Renal cortex interstitium (tissue), 15 donors: ENCODE measurements at places on chromosomes 5 and 9.
A peak's percentile ranks its signal among the peaks of the same experiment; 100 is the strongest.

DNA sequence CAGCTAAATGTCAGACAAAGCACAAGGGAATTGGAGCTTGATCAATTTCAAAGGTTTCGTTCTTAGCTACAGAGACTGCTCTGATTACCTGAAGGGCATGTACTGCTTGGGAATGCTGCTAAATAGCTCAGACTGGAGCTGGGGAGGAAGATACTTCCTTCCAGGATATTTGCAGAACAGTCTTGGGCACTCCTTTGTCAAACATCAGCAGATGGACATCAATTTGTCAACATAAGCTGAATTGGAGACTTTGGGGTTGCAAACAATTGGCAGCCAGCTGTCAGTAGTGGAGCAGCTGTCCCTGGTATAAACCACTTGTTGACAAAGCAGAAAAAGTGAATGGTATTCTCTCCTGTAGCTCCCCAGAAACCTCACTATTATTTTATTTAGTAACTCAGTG lies 182.0 kb downstream of the CCDC192 start:
- DNase-seq: no peak

DNA sequence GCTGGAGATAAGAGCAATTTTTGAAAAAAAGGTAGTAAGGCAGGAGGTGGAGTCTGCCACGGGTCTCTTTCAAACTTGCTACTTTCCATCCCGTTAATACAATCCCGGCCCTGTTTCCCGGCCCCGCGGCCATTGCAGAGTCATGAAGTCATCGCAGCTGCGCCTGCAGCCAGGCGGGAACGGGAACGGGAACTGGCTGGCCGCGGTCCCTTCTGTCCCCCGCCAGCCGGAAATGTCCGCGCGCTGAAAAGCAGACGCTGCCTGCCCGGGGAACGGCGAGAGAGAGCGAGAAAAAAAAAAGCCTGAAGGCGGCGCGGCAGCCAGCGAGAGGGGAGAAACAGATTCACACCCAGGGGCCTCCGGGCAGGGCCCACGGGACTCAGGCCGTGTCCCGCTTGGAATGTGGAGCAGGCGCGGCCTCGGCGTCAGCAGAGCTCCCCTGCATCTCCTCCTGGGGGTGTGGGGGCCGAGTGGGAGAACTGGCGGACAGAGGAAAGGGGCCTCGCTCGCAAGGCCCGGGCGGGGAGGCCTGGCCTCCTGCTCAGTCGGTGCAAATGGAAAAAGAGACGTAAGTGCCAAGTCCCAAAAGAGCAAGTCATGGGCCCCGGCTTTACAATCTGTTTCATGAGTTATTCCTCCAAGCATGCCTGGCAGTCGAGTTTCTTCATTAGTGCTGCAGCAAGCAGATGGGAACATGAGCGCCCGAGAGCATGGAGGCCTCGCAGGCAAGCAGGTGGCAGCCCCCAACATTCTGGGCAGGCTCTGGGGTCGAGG lies 201.2 kb upstream of the GAS1 start:
- DNase-seq: peak; percentile 77

GRCh38 chr9:87531370-87532295 lies 34.0 kb downstream of the DAPK1 start:
- no peak for DNase-seq

DNA sequence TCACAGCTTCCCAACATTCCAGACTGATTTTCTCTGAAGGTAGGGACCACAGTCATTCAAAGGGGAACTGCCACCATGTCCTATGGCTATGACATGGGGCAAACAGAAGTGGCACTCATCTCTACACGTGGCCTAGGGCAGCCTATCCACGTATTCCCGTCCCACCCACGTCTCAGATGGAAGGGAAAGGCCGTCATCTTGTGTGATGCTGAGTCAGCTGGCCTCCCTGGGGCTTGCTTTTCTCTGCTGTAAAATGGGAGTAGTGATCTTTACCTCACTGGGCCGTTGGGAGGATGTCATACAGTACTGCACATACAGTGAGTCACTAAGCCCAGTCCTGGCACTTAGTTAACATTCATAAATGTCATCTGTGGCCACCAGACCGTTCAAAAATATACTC lies 72.3 kb downstream of the RAPGEF1 start:
- DNase-seq: no peak

GRCh38 chr5:81778642-81779041 lies 27.7 kb upstream of the SSBP2 start:
- peak; percentile 51 for DNase-seq

DNA sequence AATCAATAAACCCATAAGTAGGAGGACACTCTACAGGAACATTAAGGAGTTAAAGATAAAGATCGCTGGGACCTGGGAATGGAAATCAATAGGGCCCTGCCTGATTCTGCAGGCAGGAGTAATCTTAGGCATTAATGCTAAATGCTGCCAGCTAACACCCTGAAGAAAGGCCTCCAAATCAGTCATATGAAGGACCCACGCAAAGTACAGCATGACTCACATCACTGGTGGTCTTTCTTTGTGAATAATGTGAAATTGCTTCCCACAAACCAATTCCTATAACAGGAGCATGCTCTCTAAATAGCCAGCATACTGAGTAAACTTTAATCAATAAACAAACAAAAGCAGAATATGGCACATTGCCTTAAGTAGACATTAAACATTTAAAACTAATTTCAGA lies 172.3 kb downstream of the SEMA5A start:
- DNase-seq: no peak

DNA sequence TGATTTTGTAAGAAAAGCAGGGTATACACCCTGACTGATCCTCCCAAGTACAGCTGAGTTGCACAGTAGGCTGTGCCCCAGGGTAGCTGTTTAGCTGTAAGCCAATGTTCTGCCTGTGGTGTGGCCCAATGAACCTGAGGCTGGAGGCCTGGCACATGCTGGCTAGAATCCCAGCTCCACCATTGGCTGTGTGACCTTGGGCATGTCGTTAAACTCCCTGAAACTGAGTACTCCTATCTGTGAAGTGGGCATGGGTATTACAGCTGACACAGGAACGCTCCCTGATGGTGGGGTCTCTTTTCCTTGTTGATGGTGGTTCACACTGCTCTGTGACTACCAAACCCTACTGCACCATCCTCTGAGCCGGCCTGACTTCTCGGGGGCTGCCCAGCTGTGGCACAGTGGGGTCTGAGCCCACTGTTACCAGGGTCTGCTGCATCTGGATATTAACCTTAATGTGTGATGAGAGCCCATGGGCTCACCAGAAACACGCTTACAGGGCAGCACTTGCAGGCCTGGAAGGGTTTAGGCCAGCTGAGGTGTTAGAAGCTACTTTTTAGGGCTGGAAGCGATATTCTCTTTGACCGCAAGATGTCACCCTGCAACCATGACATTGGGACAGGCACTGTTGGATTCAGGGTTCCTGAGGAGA lies 7.0 kb upstream of the GADD45G start:
- no peak for DNase-seq

- DNase-seq: no peak
Observed at GRCh38 chr5:148014276-148014675, 49.5 kb upstream of the SPINK5 start.

DNA sequence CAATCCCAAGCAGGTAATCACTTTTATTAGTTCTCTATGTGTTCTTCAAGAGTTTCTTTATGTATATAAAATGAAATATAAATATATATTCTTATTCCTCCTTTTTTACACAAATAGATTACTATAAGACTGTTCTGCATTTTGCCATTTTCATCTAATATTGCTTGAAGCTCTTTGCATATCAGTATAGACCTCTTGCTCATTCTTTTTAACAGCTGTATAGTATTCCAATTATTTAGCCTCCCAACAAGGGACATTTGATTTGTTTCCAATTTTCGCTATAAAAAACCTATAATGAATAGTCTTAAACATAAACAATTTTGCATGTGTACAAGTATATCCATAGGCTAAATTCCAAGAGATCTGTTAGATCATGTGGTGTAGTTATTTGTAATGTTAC lies 25.2 kb downstream of the CETN3 start:
- DNase-seq: no peak

GRCh38 chr9:111610149-111610548 lies 10.7 kb upstream of the PTGR1 start:
- no peak for DNase-seq

DNA sequence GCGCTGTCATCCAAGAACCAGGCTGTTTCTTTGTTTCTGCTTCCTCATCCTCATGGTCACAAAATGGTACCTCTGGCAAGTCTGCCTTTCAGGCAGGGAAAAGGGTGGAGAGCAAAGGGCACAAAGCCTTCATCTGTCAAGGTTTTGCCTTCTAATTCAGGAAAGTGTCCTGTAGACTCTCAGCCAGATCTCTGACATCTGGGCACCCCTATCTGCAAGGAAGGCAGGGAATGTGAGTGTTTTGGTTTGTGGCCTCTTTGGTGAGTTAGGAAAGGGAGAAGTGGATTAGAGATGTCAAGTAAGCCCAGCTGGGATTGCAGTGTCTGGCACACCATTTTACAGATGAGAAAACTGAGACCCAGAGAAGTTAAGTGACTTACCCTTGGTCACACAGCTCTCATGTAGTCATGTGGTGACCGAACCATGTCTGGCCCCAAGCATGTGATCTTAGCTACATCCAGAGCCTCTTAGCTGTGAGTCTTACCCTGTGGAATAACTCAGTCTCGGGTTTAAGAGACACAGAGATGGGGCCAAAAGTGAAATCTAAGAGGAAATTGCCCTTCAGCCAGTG lies 115.6 kb upstream of the SAP30L start:
- no peak for DNase-seq

- no peak for DNase-seq
Observed at GRCh38 chr9:98185021-98185567, 7.3 kb downstream of the CORO2A start.

- DNase-seq: no peak
Observed at GRCh38 chr5:138305797-138306196, 25.8 kb downstream of the CDC25C start.

DNA sequence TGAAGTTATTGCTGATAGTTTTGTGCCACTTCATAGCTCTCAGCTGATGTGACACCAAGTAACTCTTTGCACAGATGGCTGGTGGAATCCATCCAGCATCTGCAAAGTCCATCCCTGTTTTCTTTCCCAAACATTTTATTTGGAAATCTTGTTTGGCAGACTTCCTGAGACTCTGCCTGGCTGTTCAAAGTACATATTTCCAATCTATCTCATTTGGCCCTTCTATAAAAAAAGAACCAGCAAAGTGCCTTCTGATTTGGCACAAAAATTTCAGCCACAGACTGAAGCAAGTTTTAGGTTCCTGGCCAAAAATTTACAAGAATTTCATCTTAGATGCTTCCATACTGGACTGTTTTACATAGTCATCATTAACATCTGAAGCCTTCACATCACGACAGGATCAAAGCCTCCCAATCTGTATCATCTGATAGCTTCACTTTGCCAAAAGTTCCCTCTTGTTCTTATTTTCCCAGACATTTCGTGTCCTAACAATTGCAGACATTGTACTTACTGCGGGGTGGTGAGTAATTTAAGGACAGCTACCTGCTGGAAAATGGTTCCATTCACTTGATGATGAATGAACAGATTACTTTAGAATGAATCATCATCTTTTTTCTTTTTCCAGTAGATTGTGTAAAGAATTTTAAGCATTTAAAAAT lies 377.3 kb downstream of the KIAA0825 start:
- no peak for DNase-seq

DNA sequence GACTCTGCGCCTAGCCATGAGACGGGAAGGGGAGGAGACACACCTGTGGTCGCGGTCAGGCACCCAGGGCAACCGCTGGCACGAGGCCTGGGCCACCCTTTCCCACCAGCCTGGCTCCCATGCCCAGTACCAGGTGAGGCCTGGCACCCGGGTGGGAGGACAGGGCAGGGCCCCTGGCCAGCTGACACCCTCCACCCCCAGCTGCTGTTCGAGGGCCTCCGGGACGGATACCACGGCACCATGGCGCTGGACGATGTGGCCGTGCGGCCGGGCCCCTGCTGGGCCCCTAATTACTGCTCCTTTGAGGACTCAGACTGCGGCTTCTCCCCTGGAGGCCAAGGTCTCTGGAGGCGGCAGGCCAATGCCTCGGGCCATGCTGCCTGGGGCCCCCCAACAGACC lies 5.0 kb downstream of the MAMDC4 start:
- DNase-seq: no peak

DNA sequence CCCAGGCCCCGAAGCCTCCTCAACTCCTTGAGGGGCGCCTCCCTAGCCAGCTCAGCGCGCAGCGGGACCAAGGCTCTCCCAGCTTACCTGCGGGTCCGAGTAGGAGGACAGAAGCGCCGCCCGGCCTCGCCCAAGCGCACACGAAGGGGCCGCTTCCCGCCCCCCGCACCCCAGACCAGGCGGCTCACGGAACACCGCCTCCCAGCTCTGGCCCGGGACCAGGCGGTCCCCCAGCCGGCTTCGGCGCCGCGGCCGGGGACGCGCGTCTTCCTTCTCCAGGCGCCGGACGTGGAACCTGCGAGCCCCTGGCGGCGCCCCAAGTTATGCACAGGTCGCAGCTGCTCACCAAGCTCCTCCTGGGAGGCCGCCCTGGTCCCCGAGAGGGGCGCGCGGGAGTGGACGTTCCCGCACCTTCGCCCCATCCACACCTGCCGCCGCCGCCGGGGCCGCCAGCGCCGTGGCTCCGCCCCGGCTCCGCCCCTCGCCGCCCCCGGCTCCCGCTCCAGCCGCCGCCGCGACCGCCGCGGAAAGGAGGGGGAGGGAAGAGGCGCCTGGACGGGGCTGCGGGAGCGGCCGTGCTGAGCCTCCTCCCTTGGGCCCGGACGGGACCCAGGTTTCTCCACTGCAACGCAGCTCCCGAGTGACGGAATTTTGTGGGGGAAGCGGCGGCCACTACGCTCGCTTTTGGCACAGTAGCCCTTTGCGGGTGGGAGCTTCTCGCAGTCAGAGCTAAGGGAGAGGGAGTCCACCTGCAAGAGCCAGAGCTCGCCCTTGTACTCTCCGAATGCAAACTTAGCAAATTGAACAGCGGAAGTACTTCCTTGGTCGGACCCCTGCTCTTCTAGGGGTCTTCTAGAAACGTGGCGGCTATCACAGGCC lies 77.5 kb upstream of the IFNE start:
- no peak for DNase-seq

GRCh38 chr5:154484393-154485095 lies 6.5 kb upstream of the HAND1 start:
- DNase-seq: no peak

- no peak for DNase-seq
Observed at GRCh38 chr5:68464424-68464823, 248.9 kb downstream of the PIK3R1 start.
